ENCODE measurements at places on chromosomes 3 and 15.

DNA sequence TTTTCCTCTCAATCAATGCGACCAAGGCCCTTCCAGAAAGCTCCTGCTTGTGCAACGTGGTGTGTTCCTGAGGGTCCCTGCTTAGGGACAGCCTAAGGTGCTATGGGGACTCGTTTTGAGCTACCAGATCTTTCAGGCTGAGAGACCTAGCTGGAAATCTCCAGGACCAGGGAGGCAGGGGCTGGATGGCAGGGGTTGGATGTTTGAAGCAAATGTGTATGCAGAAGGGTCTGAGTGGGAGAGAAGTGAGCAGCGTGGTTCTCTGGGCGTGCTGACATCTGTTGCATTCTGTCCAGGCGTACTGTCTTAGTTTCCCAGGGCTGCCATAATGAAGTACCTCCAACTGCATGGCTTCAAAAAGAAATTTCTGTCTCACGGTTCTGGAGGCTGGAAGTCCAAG is 31.7 kb upstream of the SLCO2A1 start:
- no peak for DNase-seq

DNA sequence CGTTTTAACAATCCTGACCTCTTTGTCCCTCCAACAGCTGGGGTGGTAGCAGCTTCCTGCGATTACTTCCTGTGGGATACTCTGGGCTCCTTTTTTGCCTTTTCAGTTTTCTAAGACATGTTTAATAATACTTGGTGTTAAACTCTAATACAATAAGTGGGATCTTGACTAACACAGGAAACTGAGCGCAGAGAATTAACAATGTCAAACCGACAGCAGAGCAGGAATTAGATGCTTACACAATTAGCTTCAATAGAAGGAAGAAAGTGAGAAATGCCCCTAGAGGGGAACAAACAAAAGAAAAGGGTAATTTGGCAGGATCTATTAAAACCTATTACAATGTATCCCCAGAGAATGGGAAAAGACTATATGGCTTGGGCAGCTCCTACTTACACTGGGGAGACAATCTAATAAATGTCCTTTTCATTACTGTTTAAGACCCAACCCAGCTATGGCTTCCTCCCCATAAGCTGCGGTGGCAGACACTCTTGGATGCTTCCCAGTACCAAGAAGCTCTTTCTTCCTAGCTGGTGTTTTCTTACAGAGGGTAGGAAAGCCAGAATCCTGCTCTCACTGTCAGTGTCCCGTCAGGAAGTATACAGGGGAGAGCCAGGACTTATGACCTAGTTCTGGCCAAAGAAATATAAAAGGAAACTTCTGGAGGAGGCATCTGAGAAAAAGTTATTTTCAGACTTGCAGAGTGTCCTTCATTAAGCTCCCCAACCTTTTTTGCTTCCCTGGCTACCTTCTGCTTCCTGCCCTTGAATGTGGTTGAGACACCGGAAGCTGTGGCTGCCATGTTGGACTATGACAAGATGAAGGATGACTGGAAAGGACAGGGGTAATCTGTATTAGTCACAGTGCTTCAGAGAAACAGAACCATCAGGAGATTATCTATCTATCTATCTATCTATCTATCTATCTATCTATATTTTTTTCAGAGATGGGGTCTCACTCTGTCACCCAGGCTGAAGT is 194.1 kb upstream of the KBTBD8 start:
- no peak for DNase-seq

GRCh38 chr15:85755942-85756341 is 38.8 kb downstream of the KLHL25 start:
- no peak for DNase-seq

- DNase-seq = no peak
Observed at GRCh38 chr3:137205394-137206045, 247.7 kb downstream of the IL20RB start.

- DNase-seq = no peak
Observed at GRCh38 chr3:156919818-156920217, 93.7 kb downstream of the LEKR1 start.

GRCh38 chr3:174775603-174776002 is 83.5 kb upstream of the NAALADL2 start:
- DNase-seq = no peak

DNA sequence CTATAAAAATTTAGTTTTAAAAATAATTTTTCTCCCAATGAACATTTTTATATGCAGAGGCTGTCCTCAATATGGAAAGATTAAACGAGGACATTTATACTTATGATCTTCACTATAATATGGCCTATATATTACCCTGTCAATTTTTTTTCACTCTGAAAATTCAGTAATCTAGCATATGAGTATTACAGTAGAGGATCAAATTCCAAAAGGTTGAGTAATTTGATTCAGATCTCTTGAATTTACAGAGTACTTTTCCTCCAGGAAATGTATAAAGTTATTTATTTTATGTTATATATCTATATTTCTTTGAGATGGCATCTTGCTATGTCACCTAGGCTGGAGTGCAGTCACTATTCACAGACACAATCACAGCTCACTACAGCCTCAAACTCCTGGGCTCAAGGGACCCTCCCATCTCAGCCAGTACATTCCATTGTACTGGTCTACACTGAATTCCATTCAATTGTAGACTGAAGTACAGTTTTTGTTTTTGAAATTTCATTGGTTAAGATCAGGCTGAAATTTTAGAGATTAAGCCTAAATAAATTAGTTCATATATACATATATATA is 16.3 kb upstream of the TRPM7 start:
- no peak for DNase-seq

DNA sequence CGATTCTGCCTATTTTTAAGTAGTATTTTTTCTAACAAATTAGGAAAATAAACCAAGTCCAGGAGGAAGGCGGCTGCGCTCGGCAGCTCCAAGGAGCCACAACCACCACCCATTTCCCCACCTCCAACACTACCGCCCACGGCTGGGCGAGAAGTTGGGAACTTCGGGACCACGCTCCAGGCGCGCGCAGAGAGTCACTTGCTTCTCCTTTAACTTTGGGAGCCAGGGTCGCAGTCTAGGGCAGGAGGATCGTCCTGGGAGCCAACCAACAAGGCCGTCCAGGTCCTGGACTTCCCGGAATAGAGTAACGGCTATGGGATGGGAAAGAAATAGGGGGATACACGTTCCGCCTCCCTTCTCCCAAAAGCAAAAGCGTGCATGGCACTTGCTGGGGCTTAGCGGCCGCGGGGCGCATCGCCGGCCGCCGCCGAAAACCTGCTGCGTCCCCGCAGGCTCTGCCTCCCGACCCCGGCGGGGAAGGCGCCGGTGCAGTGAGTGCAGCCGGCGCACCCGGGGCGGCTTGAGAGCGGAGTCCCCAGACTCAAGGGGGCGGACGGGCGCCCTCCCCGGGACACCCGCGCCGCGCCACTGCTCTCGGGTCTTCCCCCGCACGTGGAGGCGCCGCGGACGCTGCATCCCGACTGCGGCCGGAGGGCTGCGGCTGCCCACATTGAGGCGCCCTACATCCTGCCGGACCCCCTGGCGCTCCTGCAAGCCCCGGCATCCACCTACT is 699 bp downstream of the MEGF11 start:
- DNase-seq = peak; percentile 38

Measured in WTC11 (cell line).